ENCODE measurements at places on chromosomes 2 and 18.

GRCh38 chr2:21693081-21693480 lies 569.3 kb downstream of the TDRD15 start:
- no peak for DNase-seq

DNA sequence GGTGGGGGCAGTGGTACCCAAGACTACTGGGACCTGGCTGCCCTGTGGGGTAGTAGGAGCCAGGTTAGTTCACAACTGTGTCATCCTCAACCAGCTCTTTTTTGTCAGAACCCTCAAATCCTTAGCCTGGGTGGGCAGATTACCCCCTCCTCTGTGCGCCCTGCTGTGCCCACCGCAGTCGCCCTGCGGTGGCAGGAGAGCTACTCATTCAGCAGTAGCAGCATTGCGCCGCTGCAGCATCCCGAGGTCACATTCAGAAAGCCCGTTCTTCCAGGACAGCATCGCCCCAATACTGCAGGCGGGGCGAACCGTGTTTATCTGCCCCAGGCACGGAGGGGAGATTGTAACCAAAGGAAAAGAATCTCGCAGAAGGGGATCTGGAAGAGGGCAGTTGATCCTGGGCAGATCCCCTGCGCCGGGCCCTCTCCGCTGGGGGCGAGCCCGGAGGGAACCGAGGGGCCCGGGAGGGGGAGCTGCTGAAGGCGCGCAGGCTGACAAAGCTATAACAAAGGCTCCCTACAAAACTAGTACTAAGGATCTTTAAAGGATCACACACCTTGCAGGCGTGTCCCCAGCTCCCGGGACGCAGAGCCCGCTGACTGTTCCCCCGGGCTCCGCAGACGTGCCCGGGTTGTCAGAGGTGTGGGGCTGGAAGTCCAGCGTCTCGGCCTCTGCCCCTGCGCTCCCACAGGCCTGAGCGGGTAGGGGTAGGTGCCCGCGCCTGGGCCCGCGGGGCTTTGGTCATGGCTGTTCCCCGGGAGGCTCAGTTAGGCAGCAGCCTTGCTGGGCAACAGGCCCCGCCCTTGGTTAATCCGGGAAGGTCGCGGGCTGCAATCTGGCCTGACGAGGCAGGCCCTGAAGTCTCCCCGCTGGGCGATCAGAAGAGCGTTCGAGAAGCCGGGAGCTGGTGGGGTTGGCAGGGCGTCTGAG lies 13.2 kb downstream of the POU3F3 start:
- DNase-seq, result no peak

DNA sequence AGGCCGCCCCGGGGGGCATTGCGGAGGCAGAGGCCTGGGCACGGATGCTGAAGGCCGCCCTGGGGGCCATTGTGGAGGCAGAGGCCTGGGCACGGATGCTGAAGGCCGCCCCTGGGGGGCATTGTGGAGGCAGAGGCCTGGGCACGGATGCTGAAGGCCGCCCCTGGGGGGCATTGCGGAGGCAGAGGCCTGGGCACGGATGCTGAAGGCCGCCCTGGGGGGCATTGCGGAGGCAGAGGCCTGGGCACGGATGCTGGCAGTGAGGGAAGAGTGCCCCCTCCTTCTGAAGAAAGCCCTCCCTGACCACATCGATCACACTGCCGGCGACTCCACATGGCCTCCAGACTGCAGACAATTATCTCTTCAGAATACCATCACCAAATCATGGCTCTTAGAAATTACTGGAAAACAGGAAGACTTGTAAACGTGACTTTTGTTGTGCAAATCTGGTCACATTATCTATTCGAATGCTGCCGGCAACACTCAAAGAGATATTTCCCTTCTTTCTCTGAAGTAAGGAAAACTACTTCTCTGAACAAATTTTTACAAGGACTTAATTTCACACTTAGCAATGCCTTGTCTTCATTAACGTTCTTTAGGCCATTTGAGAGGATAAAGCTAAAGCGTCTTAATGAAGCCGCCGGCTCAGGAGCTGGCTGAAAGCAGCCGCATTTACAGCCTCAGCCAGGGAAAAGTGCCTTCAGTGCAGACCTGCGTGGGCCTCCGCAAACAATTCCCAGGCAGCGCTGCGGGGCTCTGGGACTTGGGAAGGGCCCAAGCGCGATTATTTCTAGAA lies 18.1 kb upstream of the SNTG2 start:
- DNase-seq, result no peak

- DNase-seq, result no peak
These were observed 229.2 kb upstream of the RGPD4 start for GRCh38 chr2:107597507-107597906.

DNA sequence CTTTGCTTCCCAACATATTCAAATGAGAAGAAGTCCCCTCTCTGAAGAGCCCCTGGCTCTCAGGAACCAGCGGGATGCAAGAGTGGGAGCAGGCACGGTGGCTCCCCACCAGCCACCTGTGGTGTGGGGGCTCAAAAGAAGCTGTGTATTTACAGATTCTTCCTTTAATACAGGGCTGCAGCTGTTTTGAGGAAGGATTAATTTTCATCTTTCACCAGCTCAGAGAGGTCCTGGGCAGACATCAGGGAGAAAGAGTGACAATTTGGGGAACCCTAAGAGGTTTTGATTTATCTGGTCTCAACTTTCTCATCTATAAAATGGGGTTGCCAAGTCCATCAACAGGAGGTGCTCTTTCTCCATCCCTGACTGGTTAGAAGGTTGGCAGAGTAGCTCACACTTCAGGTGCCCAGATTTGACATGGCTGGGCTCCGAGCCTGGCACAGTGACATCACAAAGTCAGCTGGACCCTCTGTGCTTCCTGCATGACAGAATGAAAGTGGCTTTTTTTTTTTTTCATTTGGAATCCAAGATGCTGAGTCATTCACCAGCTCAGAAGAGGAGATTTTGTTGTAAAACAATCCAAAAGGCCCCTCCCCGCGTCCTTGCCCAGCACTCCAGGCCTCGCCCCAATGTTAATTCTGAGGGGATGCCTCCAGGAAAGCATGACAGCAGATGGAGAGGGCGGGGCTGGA lies 15.5 kb upstream of the SIX2 start:
- DNase-seq, result no peak

DNA sequence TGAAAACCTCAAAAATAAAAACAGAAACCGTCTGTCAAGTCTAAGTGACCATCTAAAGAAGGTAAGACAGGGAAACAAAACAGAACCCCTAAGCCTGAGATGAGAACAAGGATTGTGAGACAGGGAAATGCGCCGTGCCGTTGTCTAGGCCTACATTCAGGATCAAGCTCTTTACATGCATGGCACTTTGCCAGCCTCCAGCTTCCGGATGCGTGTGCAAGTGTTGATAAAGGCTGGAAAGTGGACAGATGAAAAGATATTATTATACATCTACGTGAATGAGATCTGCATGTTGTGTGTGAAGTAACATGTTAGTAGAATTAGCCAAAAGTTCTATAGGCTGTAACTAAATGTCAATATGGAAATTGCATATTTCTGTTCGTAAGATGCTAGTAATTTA lies 28.6 kb upstream of the TMEM87B start:
- DNase-seq, result no peak

GRCh38 chr2:120241684-120242083 lies 11.0 kb upstream of the RALB start:
- peak; percentile 75 for DNase-seq

DNA sequence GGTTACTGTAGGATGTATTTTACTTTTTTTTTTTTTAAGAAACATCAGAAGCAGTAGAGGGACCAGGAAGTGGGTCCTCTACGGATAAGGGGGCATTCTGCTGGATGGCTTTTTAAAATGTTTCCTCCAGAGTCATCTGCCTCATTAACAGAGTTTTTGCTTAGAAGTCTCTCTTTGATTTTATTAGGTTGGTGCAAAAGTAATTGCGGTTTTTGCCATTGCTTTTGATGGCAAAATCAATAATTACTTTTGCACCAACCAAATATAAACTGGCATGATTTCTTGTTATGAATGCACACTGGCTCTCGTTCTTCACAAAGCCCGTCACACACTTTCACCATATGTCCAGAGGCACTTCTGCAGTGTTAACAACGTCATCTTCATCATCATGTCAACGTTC lies 68.5 kb upstream of the FAM237A start:
- DNase-seq, result no peak

DNA sequence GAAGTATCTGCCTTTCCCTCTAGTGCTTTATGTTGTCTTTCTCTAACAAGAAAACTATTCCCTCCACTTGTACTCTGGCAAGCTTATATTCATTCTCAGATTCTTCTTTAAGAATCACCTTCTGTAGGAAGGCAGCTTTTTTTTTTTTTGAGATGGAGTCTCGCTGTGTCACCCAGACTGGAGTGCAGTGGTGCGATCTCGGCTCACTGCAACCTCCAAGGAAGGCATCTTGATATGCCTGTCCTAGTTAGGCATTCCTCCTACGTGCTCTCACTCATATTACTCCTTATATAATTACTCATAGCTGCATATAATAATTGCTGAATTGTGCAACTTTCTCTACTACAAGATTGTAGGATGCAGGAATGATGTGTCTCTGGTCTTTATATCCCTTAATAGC lies 15.8 kb downstream of the NDUFS1 start:
- DNase-seq, result no peak

All from inflammatory macrophage (primary cell).